Left cardiac atrium (tissue), 4 donors: ENCODE measurements at places on chromosomes 6 and 20.

GRCh38 chr6:147941143-147941542, 401.5 kb upstream of the SASH1 start:
- no peak for DNase-seq

DNA sequence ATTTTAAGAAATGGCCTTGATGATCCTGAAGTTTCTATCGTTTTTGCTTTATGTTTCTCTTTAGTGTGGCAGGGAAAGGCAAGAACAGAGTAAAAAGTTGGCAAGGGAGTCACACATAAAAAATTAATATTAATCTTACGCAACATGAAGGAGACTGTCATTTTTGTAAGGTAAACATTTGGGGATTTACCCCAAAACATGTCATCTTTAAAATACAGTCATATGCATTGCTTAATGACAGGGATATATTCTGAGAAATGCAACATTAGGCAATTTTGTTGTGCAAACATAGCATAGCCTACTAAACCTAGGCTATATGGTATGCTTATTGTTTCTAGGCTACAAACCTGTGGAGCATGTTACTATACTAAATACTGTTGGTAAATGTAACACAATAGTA, 5.4 kb downstream of the RBL1 start:
- DNase-seq = no peak

DNA sequence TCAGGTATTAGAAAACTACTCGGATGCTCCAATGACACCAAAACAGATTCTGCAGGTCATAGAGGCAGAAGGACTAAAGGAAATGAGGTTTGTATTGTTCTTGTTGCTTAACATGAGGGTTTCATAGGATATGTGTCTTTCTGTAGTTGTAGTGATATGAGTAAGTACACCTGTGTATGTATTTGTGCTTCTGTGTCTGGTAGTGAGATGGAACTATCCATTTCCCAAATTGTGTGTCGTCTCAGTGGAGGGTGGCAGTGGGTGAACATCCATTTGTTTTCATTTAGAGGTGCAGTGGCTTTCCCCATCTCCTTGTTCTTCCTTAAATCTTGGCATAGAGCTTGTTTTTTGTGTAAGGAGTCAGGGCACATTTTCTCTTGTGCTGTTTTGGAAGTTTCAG, 8.2 kb downstream of the ASXL1 start:
- no peak for DNase-seq

GRCh38 chr6:55448451-55448850, 121.2 kb downstream of the GFRAL start:
- no peak for DNase-seq

- no peak for DNase-seq
These were observed 179.8 kb downstream of the GMPR start for GRCh38 chr6:16418151-16418550.

- DNase-seq = no peak
These were observed 3.6 kb upstream of the ARFGEF3 start for GRCh38 chr6:138157986-138158638.

GRCh38 chr20:10682939-10683338, 9.1 kb upstream of the JAG1 start:
- DNase-seq = no peak

DNA sequence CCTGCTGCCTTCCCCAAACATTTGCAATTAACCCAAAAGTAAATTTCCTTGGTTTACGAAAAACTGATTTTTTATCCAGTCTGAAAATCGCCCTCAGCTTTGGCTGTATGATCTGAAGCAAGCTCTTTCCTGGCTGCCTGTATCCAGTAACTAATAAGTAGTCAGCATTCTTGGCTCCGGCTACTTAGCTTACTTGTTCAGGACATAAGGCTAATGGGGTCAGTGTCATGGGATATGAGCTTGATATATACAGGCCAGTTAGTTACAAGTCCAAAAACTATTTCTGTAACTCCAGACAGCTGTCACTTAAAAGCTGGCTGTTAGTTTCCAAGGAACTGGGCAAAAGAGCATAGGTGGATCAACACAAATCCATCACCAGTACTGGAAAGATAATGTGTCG, 56.2 kb downstream of the KHDC1L start:
- no peak for DNase-seq

GRCh38 chr6:169849396-169849795, 98.0 kb downstream of the ERMARD start:
- no peak for DNase-seq

DNA sequence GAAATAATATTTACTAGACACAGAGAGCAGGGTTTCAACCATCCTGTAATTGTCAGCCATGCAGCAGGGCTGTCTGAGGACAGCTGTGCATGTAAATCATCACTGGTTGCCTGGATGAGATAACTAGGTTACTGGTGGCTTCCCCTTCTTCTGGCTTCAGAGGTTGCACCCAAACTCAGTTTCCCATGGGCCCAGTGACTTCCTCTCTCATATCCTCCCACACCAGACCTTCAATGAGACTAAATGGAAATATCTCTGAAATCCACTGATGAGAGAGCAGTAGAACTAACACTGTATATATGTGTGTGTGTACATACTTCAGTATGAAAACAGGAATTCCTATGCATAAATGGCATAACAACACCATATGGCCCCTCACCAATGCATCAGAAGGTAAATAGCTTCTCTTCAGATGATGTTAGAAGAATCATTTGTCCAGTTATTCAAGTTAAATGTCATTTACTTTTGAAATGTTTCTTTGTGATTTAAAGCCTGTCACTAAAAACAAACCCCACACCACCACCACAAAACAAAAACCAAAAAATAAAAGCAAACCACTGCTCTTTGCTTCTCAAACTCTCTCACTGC, 51.0 kb upstream of the IL20RA start:
- no peak for DNase-seq

DNA sequence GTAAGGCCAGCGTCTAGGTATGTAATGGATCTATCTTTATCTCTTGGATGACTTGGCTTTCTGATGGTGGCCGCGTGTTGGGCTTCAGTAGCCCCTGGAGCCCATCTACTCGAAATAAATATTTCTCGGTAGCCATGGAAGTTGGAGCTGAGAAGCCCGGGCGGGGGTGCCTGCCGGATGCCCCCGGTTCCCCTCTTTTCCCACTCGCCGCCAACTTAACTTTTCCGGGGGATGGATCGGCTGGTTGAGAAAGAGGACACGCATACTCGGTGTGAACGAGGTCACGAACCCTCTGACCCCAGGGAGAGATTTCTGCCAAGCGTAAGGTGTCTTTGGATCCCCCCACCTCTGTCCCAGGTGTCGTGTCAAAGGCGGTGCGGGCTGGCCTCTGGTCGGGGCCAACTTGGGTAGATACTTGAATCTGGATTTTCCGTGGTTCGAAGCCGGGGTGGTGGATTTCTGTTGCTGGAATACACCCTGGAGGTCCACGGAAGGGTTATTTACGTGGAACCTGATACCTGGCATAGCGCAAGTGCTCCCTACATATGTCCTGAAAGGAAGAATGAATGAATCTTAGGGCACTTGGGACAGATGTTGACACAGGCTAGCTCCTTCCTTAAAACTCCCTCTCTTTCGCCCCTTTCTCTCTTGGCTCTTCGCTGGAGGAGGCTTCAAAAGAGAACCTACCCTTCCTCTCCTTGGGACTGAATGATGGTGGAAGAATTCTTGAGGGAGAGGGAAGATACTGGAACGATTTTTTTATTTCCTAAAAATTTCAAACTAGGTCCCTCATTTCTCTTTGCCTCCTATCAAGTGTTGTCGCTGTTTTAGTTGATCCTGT, 996 bp downstream of the DOK5 start:
- peak; percentile 22 for DNase-seq

- no peak for DNase-seq
These were observed 257.7 kb downstream of the FARS2 start for GRCh38 chr6:5518936-5519491.

GRCh38 chr6:42551217-42551616, 12.6 kb upstream of the UBR2 start:
- no peak for DNase-seq

- DNase-seq = no peak
These were observed 362.1 kb downstream of the PHF3 start for GRCh38 chr6:63997734-63998133.

- no peak for DNase-seq
These were observed 421.1 kb downstream of the BCKDHB start for GRCh38 chr6:80527552-80528052.

GRCh38 chr20:23225407-23226060, 125.1 kb upstream of the NXT1 start:
- DNase-seq = peak; percentile 78
